ENCODE measurements at places on chromosomes 4 and X.

GRCh38 chr4:184453365-184454160, 20.8 kb downstream of the IRF2 start:
- peak; percentile 85 for DNase-seq

DNA sequence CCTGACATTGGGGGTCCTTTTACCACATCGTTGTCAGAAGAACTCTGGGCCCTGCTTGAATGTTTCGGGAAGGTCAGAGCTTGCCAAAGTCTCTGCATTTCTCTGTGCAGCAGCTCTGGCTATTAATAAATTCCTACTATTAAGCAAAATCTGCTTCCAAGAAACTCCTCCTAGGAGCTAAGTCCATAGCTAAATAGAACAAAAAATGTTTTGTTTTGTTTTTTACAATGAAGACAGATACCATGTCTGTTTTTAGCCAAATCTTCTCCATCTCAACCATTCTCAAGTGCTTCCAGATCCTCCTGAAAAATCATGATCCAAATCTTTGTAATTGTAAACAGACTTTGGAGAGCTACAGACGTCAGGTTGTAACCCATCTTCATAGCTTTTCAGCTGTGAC, 161.6 kb downstream of the SPATA18 start:
- DNase-seq: no peak

GRCh38 chr4:108171339-108172230, 2.9 kb upstream of the LEF1 start:
- no peak for DNase-seq

DNA sequence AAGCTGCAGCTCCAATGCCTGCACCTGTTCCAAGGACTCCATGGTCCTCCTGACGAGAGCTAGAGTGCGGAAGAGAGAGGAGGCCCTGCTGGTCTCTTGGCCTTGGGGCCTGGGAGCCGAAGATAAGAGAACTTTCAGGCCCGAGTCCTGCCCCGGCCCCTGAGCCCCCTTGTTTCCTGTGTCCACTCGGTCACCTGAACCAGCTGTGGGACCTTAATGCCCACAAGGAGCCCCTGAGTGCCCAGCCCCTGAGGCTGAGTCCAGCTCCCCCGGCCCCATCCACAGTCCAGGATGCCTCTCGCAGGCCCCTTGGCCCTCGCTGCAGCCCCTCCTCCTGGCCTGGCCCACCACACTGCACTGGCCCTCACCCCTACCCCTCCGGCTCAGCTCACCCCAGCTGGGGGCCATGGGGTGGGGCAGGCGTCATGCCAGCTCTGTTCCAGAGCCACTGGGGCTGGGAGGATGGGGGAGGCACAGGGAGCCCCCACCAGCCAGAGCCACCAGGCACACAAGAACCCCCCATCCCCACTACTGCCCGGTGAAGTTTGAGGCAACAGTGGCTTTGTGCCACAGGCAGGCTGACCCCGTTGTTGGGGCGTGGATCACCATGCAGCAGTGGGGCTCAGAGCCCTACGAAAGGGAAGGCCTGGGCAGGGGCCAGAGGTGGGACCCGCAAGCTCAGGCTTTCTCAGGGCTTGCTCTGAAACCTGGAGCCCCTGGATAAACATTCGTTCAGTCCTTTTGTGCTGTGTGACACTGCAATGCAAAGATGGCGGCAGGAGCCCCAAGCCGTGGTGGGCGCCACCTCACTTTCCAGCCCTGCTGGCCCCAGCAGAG, 14.1 kb downstream of the NAT8L start:
- DNase-seq: no peak

DNA sequence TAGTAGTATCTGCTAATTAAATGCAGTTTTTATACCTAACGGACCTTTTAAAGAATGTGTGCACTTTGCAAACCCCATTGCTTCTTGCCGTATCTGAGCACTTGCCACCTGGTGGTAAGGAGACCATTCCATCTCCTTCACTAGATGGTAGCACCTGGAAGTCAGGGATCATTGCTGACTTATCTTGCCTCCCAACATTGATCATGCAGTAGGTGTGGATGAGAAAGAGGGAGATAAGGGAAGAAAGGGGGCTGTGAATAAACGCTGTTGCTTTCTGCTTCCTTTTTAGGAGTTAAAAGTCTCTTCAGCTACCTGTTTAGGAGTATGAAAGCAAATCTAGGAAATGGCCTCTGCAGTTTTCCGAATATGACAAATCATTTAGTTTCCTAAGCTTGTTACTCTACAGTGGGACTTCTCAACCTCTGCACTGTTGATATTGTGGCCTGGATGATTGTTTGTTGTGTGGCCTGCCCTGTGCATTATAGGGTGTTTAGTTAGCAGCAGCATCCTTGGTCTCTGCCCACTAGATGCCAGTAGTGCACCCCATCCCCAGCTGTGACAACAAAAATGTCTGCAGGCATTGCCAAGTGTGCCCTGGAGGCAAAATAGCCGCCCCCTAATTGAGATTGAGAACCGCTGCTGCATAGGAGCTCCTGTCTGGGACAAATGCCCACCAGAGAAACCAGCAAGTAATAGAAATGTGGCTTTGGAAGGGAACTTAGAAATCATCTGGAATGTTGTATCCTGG, 38.8 kb downstream of the GAB1 start:
- DNase-seq: no peak

All from amniotic stem cell (primary cell).